ENCODE measurements at places on chromosomes 11 and 22.

GRCh38 chr11:102666331-102666957, 39.1 kb downstream of the MMP27 start:
- no peak for DNase-seq

- peak; percentile 77 for DNase-seq
Observed at GRCh38 chr11:122108192-122108799, 7.7 kb downstream of the BLID start.

DNA sequence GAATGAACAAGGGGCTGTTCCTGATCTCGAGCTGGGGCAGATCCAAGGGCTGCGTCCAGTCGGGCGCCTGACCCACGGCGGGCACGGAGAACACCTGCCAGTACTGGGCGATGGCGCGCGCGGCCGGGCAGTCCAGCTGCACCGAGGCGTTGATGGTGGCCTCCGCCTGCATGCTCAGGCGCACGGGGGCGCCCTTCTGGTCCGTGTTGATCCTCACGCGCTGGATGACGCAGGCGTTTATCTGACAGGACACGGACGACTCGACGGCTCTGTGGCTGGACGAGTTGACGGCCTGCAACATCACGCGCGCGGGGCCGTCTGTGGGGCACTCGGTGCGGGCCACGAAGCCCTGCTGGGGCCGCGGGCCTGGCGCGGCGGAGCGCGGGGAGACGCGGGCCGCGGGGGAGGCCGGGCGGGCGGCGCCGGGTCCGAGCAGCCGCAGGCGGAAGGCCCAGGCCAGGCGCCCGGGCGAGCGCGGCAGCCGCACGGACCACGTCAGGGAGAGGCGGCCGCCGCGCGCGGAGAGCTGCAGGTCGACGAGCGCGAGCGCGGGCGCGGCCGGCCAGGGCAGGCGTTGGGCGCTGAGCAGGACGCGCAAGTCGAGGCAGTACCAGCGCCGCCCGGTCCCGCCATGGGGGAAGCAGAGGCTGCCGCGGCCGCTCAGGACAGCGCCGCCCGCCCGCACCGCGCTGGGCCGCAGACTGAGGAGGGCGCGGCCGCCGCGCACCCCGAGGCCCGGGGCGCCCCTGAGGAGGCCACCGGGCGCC, 511 bp downstream of the PKDREJ start:
- DNase-seq = peak; percentile 46

GRCh38 chr11:110199184-110199981, 97.0 kb downstream of the RDX start:
- DNase-seq = peak; percentile 37

- no peak for DNase-seq
Observed at GRCh38 chr11:79366218-79366617, 74.6 kb downstream of the TENM4 start.

GRCh38 chr11:110778343-110778742, 66.1 kb upstream of the ARHGAP20 start:
- DNase-seq = no peak

GRCh38 chr11:26710489-26710888, 11.4 kb downstream of the SLC5A12 start:
- no peak for DNase-seq

Measured in H1 (cell line).